Muscle of back (tissue), 13 donors: ENCODE measurements at places on chromosomes 2 and 18.
A peak's percentile ranks its signal among the peaks of the same experiment; 100 is the strongest.

DNA sequence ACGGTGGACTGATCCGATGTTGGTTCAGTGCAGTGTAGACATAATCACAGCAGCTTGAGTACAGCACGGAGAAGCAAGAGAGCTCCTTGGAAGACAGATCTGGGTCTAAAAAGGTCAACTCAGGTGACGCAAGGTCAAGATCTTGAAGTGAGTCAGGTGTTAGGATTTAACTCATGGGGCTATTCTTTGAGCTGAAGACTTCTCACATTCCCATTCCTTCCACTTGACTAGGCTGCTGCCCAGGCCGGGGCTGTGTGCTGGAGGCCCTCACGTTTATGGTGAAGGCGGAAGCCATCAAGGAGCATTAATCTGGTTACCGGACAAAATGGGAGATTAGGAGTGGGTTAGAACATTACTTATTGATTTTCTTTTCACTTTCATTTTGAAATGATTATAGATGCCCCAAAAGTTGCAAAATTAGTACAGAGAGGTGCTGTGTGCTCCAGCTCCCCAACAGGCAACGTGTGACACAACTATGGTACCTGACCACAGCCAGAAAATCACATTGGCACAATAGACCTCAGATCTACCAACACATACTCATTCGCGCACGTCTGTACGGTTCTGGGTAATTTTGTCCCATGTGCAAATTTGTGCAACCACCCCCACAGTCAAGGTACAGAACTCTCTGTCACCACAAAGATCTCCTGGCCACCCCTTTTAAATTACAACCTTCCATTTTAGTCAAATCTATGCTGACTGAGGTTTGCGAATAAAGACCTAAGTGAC is 77.6 kb upstream of the SEC11C start:
- no peak for DNase-seq

GRCh38 chr2:96907115-96908041 is 37.5 kb upstream of the SEMA4C start:
- DNase-seq = peak; percentile 74

- no peak for DNase-seq
These were observed 177.7 kb downstream of the PIEZO2 start for GRCh38 chr18:10971717-10972116.

DNA sequence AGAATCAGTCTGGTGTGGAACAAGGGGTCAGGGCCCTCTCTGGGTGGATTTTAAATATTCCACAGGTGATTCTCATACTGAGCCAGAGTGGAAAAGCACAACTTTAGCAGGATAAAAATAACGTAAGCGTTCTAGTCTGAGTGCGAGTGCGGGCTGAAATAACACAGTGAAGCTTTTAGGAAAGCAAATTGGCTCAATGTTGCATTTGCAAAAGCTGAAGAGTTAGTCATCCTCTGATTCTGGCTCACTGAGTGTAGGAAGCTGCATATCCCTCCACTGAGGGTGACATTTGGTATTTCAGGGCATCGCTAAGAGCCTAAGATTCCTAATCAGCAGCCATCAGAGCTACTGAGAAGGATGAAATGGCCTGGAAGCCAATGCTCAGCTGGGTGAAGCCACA is 134.7 kb downstream of the RIF1 start:
- no peak for DNase-seq

GRCh38 chr2:146587291-146587713 is 1257.5 kb upstream of the ACVR2A start:
- no peak for DNase-seq

DNA sequence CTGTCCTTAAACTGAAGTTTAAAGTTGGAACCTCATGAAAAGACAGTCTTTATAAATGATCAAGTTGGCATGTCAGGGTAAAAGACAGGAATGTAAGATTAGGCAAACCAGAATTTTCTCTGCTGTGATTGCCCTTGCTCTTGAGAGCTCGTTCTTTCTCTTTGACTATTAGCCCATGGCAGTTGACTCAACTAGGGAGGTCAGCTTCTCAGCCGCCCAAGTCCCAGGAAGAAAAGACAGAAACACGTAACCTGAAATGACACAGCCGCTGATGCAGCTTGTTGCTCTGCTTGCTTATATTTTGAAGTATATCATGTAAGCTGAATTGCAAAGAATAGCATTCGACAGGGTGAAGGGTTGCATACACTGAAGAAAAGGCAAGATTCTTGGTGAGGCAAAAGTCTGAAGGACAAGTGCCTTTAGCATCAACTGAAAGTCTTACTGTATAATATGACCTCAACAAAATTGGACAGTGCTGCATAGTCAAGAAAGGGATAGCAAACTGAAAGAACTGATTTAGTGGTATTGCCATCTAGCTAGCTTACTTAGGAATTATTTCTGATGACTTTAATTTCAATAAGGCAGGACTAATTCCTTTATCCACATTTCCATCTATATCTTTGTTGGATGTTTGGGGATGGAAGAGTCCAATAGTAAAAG is 54.7 kb downstream of the ARHGAP15 start:
- no peak for DNase-seq

GRCh38 chr2:179020156-179020750 is 29.7 kb downstream of the CCDC141 start:
- no peak for DNase-seq

- peak; percentile 20 for DNase-seq
These were observed 2.4 kb downstream of the TTN start for GRCh38 chr2:178804791-178805190.

DNA sequence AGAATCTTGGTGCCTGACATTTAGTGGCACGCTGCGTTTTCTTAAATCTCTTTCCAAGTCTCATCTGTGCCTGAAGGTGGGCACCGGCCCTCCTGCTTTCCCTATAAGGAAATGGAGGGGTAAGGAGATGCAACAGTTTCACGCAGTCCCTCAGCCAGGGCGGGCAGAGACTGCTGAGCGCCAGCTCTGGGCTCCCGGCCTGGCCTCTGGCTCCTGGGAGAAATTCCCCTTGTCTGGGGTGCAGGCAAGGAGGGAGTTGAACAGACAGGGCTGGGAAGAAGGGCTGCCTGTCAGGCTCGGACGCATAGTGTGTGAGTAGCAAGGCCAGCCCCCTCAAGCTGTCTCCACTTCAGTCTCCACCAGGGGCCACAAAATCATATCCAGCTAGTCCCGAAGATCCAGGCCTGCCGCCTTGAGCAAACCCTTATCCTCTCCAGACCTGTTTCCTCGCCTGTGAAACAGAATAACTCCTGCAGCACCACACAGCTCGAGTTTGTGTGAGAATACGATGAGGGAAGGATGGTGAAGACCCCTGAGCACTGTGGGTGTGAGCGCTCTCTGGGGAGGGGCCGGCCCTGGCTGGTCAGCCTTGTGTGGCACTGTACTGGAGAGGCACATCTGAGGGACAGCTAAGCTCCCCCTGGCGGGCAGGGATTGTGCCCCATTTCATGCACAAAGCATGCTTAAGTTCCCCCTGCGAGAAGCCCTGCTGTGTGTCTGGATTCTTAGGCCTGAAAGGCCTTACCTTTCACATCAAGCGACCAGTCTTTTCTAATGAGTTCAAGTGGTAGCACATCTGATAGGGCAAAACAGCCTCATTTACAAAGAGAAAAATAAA is 33.8 kb downstream of the SDC1 start:
- no peak for DNase-seq

DNA sequence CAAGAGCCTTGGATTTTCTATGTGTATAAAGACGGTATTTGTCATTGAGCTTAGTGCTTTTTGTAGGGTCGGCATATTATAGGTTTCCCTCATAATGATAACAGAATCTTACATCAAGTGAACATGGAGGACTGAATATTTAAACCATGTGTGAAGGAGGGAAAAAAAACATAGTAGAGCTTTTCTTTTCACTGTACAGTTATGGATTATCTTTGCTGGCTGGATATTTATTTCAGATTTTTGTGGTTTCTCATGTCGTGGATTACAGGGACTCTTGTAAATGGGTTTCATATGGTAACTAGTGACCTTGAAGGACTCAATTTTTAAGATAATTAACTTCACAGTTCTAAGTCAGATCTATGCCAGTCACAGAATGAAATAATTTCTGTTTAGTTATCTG is 330.2 kb upstream of the NRP2 start:
- peak; percentile 28 for DNase-seq

GRCh38 chr2:238593236-238593635 is 166.5 kb downstream of the ASB1 start:
- DNase-seq = no peak

GRCh38 chr2:236063994-236064393 is 104.2 kb downstream of the GBX2 start:
- DNase-seq = no peak

- no peak for DNase-seq
These were observed 78.3 kb downstream of the KCNJ3 start for GRCh38 chr2:154776825-154777224.

- peak; percentile 41 for DNase-seq
These were observed 43.3 kb downstream of the NFATC1 start for GRCh38 chr18:79438898-79439627.

GRCh38 chr2:125386074-125386473 is 1269.9 kb upstream of the GYPC start:
- DNase-seq = no peak

- no peak for DNase-seq
These were observed 120.6 kb downstream of the CAPN13 start for GRCh38 chr2:30686669-30687068.

- DNase-seq = no peak
These were observed 100.6 kb downstream of the MYO1B start for GRCh38 chr2:191345788-191346187.

DNA sequence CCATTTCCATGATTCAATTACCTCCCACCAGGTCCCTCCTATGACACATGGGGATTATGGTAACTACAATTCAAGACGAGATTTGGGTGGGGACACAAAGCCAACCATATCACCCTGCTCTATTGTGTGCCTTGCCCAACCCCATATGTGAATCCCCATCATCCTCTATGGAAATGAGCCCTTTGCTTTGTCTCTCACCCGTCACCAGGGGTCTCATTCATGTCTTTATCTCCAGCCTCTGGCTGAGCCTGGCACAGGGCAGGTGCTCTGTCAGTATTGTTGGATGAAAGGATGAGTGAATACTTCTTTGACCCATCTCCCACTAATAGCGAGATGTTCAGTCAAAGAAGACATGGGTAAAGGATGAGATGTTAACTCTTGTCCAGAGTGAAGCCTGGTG is 116.6 kb upstream of the LGALSL start:
- no peak for DNase-seq

GRCh38 chr2:43192744-43193651 is 33.4 kb downstream of the ZFP36L2 start:
- DNase-seq = no peak

DNA sequence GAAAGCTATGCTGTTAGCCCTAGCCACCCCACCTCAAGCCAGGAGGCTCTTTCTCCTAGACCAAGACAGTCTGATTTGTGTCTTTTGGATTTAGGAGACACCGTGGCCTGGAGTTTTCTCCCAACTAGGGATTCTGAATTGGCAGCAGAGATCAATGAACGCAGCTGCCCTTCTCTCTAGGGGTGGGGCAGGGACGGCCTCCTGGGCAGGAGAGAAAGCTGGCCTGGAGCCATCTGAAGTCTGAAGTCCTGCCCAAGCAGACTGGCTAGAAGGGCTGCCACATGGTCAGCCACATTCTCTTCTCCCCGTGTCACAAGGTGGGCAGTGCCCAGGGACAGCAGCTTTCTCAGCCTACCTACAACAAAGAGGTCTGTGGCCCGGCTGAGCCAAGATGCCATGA is 45.1 kb downstream of the PIEZO2 start:
- DNase-seq = no peak

DNA sequence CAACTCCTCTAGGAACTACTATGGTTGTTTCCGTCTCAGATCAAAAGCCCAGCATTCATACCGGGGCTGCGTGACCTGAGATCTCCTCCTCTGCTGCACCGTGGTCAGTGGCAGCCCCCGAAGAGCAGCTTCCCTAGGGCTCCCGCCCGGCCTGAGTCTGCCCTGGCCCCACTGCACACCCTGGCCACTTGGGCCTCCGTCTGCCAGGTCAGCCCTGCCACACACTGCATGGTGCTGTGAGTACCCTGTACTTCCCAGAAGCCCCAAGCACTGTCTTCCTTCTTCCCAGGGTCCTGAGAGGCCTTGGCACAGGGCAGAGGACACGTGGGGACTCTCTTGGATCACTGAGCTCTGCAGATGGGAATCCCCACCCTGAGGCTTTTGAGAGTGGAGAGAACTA is 81.5 kb upstream of the GPC1 start:
- DNase-seq = no peak

DNA sequence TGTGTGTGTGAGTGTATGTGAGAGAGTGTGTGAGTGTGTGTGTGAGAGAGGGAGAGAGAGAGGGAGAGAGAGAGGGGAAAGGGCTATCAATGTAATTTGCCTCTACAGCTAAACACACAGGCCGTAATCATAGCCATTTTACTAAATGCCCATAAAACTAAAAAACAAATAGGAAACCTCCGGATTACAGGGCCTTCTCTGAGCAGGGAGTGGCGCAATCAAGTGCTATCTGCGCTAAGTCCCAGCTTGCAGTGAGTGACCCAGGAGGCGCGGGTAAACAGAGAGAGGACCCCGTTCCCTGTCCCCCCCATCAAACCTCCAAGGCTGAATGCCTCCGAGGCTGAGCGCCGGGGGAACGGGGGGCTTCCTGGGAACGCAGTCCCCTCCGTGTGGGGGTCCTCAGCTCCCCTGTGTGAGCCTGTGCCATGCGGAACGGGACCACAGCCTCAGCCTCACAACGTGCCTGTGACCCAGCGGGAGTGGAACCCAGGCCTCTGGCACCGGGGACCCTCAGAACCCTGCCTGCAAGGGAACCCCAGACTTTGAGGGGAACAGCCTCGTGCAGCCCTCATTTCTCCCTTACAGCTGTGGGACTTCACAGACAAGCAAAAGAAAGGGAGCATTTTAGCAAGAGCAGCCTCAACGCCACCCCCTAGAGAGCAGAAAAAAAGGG is 54.7 kb upstream of the ID2 start:
- no peak for DNase-seq

- no peak for DNase-seq
These were observed 30.0 kb downstream of the HJURP start for GRCh38 chr2:233824373-233824772.

- peak; percentile 2 for DNase-seq
These were observed 316.2 kb upstream of the MGAT5 start for GRCh38 chr2:133937669-133938068.

DNA sequence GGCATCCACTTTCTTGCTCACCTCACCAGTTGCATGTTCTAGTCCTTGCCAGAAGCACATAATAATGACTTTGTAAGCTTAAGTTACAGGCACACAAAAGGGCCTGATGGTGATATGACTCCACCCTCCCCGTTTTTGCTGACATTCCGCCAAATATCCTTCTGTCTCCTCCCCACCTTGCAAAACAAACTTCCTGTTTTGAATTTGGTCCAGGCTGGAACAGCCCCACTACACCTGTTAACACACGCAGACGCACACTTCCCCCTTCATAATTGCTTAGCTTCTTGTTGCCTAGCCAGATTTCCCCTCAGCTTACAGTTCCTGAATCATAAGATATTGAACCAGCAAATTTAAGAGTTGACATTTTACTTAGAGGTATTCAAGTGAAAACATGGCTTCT is at the start of gene MGAT5:
MGAT5 (plus strand) TSS at position 269 of the 400 bp plus-strand sequence. CDS start 332 bp downstream, outside the sequence.
- DNase-seq = no peak
